Dermis blood vessel endothelial cell (primary cell): ENCODE measurements at places on chromosomes 7 and 10. TPM values are rescaled to one million over a fixed set of nuclear protein-coding genes. Genes with fewer than 3 reads are reported as not detected.

Gene ARMC3
- not detected in 2 replicates for total RNA-seq

Gene C10orf62
- 0.09 and 0.34 TPM in 2 replicates for total RNA-seq

Gene PPP1R17
- not detected in 2 replicates for total RNA-seq

Gene ACBD7
- total RNA-seq = 0.85 and 6.0 TPM in 2 replicates

DNA sequence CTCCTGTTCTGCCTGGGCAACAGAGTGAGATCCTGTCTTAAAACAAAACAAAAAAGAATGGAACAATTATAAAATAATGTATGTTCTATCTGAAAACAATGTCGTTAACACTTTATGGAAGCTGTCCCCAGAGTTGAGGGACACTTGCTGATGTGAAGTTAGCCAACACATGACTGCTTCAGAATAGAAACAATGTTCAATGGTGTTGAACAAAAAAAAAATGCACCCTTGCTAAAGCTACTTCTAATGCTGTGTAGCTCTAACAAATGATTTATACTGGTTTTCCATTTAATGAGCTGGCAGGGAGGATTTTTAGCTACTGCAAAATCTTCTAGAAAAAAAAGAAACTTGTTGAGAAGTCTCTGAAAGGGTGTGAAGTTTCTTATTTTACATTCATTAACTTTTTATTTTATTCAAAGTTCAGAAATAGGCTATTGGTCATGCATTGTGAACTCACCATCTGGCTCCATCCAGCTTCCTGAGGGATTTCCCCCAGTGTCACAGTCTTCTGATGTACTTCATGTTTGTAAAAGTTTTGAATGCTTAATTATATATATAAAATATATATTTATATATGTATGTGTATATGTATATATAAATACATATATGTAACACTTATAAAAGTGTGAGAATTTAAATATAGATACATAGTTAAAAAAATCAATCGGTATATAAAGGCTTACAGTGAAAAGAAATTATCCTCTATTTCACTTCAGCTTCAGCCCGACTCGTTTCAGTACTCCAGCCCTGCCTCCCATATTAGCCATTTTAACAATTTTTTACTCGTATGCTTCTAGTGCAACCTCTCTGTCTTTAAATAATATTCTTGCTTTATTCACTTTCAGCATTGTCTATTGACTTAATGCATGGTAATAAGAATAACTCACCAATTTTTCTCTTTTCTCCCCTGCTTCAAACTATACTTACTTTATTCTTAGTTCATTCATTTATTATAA, 35.0 kb downstream of the HDAC9 start:
- peak; percentile 76 for DNase-seq

GRCh38 chr10:51918884-51919325, 219.5 kb upstream of the CSTF2T start:
- peak; percentile 67 for DNase-seq
